Lower lobe of right lung (tissue), 2 donors: ENCODE measurements at places on chromosomes 3 and 15.
A peak's percentile ranks its signal among the peaks of the same experiment; 100 is the strongest.

DNA sequence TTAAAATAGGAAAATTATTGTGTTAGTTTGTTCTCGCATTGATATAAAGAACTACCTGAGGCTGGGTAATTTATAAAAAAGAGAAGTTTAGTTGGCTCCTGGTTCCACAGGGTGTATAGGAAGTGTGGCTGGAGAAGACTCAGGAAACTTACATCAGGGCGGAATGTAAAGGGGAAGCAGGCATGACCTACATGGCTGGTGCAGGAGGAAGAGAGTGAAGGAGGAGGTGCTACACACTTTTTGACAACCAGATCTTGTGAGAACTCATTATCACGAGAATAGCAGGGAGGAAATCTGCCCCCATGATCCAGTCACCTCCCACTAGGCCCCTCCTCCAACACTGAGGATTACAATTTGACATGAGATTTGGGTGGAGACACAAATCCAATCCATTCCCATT lies 490.7 kb downstream of the RBMS3 start:
- no peak for DNase-seq

- DNase-seq, result no peak
Observed at GRCh38 chr15:54091651-54092050, 113.4 kb downstream of the UNC13C start.

- no peak for DNase-seq
Observed at GRCh38 chr3:119945291-119945690, 149.0 kb downstream of the GSK3B start.

DNA sequence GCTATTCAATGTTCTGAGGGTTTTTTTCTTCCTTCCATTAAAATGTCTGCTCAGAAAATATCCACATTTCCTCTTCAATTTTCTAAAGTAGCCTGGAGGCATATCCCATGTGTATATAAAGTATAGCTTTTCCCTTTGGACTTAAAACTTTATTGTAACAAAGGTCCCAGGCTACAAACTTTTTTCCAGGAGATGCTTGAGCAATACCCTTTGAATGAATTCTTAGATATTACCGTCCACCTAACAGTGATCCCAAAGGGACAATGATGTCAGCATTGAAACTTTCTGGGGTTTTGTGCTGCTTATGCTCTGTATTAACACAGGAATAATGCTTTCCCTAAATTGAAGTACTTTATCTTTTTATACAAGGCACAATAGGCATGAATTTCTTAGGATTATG lies 525.2 kb downstream of the CADM2 start:
- no peak for DNase-seq

- no peak for DNase-seq
Observed at GRCh38 chr3:156511987-156512677, 42.8 kb downstream of the SSR3 start.

DNA sequence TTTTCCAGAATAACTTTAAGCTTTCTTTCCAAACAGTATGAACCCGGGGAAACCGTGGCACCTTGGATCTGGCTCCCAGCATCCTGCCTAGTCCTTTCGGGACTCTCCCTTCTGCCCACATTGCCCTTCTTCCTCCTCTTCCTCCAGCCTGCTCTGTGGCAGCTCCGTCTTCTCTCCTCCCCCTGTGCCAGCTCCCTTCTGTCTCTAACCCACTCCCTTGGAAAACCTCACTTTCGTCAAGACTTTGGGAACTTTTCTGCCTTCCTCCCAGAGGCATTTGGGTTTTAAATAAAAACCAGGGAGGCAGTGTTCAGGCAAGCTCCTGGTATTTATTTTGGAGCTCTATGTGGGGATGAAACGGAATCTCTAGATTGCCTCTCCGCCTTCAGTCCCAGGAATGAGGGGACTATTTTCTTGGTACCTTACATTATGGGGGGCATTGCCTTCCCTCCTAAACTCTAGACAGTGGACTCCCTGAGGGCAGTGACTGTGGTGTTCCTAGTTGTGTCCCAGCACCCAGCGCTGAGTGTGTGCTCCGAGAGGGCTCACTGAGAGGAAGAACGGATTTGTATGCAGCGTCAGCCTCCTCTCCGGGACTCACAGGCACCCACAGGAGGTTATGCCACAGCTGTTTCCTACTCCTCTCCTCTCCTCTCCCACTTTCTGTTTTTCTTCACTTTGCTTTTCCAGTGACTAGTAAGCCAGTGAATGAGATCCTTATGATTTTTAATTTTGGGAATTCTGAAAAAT lies 105.4 kb upstream of the MRPS22 start:
- DNase-seq, result no peak

DNA sequence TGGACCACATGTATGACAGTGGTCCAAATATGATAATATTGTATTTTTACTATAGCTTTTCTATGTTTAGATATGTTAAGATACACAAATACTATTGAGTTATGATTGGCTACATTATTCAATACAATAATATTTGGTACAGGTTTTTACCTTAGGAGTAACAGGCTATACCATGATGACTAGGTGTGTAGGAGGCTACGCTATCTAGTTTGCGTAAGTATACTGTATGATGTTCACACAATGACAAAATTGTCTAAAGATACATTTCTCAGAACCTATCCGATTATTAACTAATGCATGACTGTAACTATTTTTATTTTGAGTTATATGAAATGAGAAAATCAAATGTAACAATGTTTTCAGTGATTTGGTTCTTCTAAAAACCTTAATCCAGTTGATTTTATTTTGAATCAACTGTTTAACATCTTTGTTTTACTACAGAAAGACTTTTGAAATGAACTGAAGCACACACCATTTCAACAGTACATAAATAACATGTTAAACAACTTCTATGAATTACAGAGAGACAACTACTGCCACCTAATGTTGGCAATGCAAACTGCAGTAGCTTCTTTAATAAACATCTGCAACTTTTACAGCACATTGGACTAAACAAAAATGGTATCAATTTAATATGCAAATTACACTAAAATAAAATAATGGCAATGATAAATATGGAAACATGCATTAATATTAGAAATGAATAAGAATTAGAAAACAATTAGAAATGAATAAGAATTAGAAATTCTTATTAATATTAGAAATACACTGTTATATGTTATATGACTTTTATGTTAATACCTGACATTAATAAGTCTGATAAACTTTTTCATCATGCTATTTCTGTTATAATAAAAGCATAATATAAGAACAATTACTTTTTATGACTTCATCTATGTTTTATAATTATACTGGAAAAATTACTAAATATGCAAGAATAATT lies 255.7 kb downstream of the MBNL1 start:
- DNase-seq, result no peak

- DNase-seq, result no peak
Observed at GRCh38 chr3:24640330-24640877, 145.8 kb upstream of the THRB start.

- DNase-seq, result no peak
Observed at GRCh38 chr15:71532994-71533393, 277.4 kb upstream of the NR2E3 start.

GRCh38 chr3:152222327-152222726 lies 46.4 kb upstream of the MBNL1 start:
- DNase-seq, result no peak

- no peak for DNase-seq
Observed at GRCh38 chr3:118057086-118057485, 977.6 kb downstream of the IGSF11 start.

DNA sequence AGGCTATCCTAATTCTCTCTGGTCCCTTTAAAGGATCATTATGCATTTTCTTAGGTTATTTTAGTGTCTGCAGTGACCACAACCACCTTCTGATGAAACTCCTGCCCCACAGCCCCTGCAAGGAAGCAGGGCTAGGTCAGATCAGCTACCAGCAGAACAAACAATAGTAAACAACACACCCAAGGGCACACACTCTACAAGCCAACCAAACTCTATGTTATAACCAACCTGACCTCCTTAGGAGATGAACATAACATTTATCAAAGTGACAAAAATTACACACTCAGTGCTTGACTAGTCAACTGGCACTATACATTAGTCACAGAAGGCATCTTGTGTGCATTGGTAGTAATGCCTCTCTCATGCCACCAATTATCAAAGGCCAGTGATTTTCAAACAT lies 17.3 kb downstream of the DENND6A start:
- no peak for DNase-seq

DNA sequence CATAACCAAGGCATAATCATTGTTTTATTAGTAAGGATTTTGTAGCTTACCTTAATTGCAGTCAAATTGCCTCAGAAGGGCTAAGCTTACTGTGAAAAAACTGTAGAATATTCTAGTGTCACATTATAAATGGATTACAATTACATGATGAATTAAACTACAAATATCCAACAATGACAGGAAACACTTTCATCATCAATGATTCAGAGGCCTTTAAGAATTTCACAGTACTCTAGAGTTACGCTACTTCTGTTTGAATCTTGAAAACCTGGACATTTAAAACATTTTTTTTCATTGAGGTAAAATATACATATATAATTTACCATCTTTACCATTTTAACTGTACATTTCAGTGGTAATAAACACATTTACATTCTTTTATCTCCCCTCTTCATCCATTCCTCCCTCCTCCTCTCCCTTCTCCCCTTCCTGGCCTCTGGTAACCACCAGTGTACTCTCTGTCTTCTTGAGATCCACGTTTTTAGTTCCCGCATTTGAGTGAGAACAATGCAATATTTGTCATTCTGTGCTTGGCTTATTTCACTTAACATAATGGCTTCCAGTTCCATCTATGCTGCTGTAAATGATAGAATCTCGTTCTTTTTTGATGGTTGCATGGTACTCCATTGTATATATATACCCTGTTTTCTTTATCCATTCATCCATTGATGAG lies 54.7 kb downstream of the GJD2 start:
- no peak for DNase-seq

GRCh38 chr15:66803182-66803729 lies 101.2 kb downstream of the SMAD6 start:
- peak; percentile 93 for DNase-seq

GRCh38 chr3:144162042-144162441 lies 190.4 kb downstream of the DIPK2A start:
- no peak for DNase-seq

DNA sequence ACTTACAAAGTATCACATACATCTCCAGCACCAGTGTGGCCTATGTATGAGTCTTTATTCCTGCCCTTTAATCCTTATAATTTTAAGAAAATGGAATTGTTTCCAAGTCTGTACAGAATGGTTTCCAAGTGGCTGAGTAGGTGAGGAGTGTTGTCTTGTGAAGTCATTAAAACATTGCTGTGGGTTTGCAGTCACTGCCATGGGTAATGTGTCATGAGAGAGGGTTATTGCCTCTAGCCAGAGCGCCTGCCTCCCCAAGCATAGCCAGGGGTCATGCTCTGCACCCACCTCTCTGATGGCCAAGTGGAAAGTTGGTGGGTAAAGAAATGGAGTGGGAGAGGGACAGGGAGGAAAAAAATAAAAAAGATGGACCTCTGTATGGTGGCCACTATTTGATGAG lies 25.3 kb downstream of the TRAK1 start:
- no peak for DNase-seq

- no peak for DNase-seq
Observed at GRCh38 chr3:37536840-37537239, 324.8 kb upstream of the CTDSPL start.

GRCh38 chr15:88613074-88613944 lies 7.8 kb upstream of the AEN start:
- no peak for DNase-seq

DNA sequence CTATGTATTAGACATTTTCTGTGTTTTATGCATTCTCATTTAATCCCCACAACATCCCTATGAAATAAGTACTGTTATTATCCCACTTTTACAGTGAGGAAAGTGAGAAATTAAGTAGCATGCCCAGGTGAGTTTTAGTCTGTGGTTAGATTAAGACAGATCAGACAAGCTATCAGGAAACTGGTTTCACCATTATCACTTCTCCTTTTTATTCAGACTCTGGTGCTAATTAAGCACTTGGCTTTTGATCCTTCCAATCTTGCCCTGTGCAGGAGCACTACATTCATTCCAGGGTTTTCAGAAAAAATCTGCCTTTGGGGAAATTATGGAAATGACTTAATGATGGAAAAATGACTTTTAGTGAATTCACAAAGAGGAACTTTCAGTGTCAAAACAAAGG lies 115.2 kb downstream of the TMEM108 start:
- DNase-seq, result no peak

- no peak for DNase-seq
Observed at GRCh38 chr3:167899093-167899492, 163.6 kb downstream of the SERPINI1 start.

DNA sequence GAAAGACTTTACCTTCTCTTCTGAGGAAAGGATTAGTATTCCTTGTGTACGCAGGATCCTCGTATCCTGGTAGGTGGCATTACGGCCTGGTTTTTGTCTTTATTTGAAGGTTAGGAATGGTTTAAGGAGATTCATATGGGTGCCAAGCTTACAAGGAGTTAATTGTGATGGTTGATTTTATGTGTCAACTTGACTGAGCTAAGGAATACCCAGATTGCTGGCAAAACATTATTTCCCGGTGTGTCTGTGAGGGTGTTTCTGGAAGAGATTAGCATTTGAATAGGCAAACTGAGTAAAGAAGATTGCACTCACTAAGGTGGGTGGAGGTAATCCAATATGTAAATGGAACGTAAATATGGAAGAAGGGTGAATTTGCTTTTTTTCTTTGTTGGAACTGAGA lies 44.4 kb upstream of the ABI3BP start:
- no peak for DNase-seq

GRCh38 chr15:55796321-55796965 lies 53.5 kb upstream of the PRTG start:
- no peak for DNase-seq

DNA sequence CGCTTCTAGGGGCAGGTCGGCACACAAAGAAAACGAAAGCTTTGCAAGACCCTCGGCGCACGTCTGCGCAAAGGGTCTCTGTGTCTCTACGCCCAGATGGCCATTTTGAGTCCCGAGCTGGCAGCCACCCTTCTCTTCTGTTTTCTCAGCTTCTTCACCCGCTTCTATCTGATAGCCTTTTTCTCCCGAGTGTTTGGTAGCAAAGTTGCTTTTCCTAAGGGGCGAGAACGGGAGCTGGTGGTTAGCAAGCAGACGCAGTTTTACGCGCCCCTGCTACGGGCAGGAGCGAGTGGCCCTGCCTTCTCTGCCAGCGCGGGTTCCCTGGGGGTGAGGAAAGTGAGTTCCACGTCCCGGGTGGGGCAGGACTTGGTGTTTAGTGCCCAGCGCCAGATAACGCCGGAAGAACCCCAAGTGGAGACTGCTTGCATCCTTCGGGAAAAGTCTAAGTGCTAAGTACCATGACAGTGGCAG lies 2.9 kb upstream of the MKRN2 start:
- peak; percentile 49 for DNase-seq

- no peak for DNase-seq
Observed at GRCh38 chr15:38242055-38242454, 10.6 kb upstream of the SPRED1 start.

DNA sequence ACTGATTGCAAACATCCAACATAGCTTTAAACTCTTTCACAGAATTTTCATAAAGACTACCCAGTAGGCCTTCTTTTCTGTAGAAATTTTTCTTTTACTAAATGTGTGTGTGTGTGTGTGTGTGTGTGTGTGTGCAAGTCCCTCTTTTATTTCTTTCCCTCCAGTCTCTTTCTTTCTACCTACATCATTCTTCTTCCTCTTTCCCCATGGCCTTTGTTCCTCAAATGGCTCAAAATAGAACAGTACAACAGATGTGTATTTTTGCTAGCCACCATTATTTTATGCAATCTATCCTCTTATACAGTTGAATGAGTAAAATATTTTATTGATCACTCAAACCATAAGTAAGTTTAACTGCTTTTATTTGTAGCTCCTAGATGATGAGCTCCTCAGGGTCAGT lies 76.4 kb downstream of the USF3 start:
- DNase-seq, result no peak
